Progenitor cell of endocrine pancreas (in vitro differentiated cells): ENCODE measurements at places on chromosomes 5 and 9. TPM values are rescaled to one million over a fixed set of nuclear protein-coding genes. Genes with fewer than 3 reads are reported as not detected.

Gene HMCN2
- total RNA-seq = 0.26 and 0.31 TPM in 2 replicates

Gene SLC22A4
- 0.48 TPM in 1 of 2 replicates, not detected in the other for total RNA-seq

Gene STPG3
- not detected in 2 replicates for total RNA-seq

GRCh38 chr9:68978066-68978465 is 35.8 kb downstream of the PRKACG start:
- H3K27me3 ChIP-seq = no peaks in the 10 kb centered on the region
- H3K4me3 ChIP-seq = no peak overlapping the region
- H3K27ac ChIP-seq = no peak overlapping the region
- H3K36me3 ChIP-seq = no peaks in the 10 kb centered on the region
- no peak for DNase-seq
- H3K4me1 ChIP-seq = peaks cover 2% of the 10 kb centered on the region

DNA sequence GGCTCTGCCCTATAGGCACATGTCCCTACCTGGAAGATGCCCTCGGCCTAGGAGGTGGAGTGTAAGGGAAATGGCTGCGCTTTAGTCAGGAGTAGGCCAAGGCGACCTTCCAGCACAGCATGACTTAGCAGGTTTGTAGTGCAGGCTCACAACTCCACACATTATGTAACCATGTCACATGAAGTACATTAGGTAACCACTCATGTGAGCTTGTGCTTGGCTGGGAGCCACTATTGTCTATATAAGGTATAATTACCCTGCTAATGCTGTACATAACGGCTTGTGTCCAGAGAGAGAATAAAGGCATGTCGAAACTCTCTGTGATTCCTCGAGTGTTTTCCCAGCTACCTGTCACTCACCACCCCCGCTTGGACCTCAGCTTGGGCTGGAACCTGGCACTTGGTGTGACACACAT is 74.9 kb downstream of the CAMK4 start:
- no peak overlapping the region for H3K27ac ChIP-seq
- DNase-seq = no peak

GRCh38 chr9:83473488-83473971 is 64.7 kb downstream of the FRMD3 start:
- DNase-seq = no peak
- H3K4me3 ChIP-seq = no peak overlapping the region
- H3K36me3 ChIP-seq = no peaks in the 10 kb centered on the region
- no peak overlapping the region for H3K27ac ChIP-seq
